ENCODE measurements at places on chromosomes 16 and 17.

DNA sequence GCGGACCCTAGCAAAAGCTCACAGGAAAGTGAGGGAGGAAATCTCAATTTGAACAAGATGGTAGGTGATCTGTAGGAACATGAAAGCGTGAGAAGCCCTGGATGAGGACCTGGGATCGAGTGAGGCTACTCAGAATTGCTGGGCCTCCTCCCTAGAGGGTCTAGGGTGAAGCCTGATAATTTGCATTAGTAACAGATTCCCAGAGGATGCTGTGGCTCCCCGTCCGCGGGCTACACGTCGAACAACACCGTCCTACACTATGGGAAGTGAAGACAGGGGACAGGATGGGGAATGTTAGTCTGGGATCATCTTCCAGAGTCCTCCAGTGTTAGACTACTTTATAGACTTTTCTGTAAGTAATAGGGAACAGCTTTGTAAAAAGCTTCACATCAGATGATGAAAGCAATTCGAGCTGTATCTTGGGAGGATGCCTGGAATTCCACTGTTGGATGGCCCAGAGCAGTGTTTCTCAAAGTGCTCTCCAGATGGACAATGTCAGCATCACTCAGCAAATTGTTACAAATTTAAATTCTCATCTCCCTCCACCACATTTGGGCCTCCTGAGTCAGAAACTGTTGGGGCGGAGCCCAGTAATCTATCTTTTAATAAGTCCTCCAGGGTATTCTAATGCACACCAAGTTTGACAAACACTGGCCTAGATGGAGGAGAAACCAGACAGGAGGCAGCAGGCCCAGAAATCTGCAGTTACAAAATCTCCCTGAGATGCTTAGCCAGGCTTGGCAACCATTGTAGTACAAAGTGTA lies 6.5 kb downstream of the FNDC8 start:
- no peaks in the 10 kb centered on the region for H3K4me1 ChIP-seq
- H3K36me3 ChIP-seq = peaks cover 11% of the 10 kb centered on the region

DNA sequence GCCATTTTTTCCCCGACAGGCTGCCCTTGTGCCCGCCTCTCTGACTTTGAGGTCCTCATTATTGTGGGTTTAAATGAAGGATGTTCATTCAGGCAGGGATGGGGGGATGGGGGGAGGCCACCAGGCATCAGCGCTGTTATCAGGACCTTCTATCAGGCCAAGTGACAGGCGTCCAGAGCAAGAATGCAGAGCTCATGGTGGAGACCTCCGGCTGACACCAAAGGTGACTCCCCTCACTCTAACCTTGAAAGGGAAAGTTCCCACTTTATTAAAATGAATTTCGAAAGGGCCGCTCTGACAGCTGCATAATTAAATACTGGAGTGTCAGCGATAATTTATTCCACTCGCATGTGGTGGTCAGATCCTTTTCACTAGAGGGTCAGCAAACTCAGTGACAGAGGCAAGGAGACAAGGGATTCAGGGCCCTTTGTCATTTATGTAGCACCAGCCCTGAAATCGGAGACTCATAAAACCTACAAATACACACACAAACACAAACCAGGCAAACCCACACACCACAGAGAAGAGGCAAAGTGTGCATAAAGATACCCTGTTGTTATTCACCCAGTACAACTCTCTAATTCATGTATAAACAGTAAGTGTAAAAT lies 436.0 kb downstream of the MAF start:
- no peak for DNase-seq
- peaks cover 6% of the 10 kb centered on the region for H3K4me1 ChIP-seq
- no peaks in the 10 kb centered on the region for H3K36me3 ChIP-seq
- no peaks in the 10 kb centered on the region for H3K27me3 ChIP-seq
- no peak overlapping the region for H3K27ac ChIP-seq
- H3K4me3 ChIP-seq = no peak overlapping the region

- no peaks in the 10 kb centered on the region for H3K4me1 ChIP-seq
- DNase-seq = no peak
- H3K36me3 ChIP-seq = no peaks in the 10 kb centered on the region
Observed at GRCh38 chr16:68309799-68310198, 947 bp downstream of the SLC7A6OS start.

DNA sequence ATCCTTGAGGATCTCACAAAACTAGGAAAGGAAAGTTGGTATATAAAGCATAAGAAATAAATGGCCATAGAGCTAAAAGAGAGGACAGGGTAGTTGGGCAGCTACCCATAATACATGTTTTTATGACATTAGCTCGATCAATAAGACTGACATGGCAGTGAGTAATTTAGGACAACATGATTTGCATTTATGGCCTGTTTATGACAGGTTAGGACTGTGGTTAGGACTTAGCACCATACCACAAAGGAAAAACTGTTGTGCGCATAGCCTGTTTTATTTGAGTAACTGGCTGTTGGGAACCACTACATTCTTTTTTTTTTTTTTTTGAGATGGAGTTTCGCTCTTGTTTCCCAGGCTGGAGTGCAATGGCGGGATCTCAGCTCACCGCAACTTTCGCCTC lies 18.0 kb upstream of the TRIM37 start:
- no peak overlapping the region for H3K4me3 ChIP-seq
- H3K27ac ChIP-seq = no peak overlapping the region

DNA sequence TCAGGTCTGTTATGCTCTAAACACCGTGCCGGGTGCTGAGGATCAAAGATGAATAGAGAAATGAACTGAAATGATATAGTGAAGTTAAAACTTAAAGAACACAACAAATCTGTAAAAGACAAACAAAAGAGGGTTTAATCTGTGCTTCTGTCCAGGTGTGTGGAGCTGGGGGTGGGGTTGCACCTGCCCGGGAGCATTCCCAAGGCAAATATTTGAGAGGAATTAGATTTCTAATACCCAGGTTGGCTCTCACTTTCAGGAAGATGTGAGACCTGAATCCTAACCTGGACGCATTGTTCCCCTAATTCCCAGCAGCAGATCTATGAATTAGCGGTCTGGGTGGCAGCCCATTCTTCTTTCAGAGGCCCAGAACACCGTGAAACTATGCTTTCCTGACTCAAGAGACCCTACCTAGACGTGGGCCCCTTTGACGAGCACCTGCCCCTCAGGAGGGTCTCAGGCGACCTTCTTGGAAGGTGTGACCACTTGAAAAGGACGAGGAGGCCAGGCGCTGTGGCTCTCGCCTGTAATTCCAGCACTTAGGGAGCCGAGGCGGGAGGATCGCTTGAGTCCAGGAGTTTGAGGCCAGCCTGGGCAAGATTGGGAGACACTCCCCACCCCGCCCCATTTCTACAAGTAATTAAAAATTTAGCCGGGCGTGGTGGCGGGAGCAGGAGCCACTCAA lies 677 bp upstream of the RANGRF start:
- H3K27ac ChIP-seq = no peak overlapping the region
- peaks cover 4% of the 10 kb centered on the region for H3K4me1 ChIP-seq
- no peaks in the 10 kb centered on the region for H3K27me3 ChIP-seq
- H3K4me3 ChIP-seq = peak overlapping the region; percentile 24

DNA sequence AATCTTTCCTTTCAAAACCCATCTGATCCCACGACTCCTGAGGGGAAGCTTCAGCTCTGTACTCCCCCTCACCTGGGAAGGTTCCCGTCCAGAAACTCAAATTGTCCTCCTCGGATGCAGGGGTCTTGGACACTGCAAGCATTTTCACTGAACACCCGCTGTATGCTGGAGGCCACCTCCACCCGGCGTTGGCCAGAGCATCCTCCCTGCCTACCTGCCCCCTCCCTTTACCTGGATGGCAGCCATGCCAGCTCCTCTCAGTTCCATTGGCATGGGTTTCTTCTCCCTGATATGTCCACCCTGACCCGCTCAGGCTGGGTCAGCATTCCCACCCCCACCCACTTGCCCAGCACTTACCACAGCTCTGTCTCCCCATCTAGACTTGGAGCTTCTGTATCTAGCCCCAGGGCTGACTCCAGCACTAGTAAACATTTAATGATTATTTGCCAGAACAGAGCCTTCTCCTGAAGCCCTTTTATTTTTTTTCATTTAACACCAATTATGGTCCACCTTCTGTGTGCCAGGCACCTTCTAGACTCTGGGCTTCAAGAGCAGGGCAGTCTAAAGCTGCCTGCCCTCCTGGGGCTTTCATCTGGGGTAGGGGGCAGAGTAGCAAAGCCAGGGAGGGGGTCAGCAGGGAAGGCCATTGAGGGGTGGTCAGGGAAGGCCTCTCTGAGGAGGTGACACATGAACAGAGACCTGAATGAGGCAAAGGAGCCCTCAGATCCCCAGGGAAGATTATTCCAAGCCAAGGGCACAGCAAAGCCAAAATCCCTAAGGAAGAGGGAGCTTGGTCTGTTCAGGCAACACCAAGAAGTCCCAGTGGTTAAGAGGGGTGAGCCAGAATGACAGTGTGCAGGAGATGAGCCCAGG lies 8.9 kb upstream of the KRT19 start:
- H3K36me3 ChIP-seq = no peaks in the 10 kb centered on the region
- H3K27me3 ChIP-seq = no peaks in the 10 kb centered on the region
- no peak for DNase-seq
- no peak overlapping the region for H3K27ac ChIP-seq

GRCh38 chr17:47687748-47688147 lies 6.2 kb upstream of the TBKBP1 start:
- H3K27ac ChIP-seq = peak overlapping the region; percentile 3
- peak; percentile 83 for DNase-seq
- H3K4me3 ChIP-seq = no peak overlapping the region

GRCh38 chr16:76614269-76614668 lies 337.1 kb downstream of the CNTNAP4 start:
- no peak overlapping the region for H3K27ac ChIP-seq
- H3K4me1 ChIP-seq = no peaks in the 10 kb centered on the region
- H3K4me3 ChIP-seq = no peak overlapping the region
- no peaks in the 10 kb centered on the region for H3K36me3 ChIP-seq
- DNase-seq = no peak

DNA sequence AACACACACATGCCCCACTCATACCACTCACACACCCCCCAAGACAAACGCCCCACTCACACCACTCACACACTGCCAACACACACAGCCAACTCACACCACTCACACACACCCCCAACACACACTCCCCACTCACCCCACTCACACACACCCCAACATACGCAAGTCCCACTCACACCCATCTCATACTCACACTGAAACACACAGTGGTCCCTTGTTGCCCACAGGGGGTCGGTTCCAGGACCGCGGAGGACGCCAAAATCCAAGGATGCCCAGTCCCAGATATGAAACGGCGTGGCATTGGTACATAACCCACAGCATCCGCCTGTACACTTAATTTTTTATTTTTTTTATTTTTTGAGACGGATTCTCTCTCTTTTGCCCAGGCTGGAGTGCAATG lies 20.9 kb downstream of the RNF213 start:
- H3K27me3 ChIP-seq = no peaks in the 10 kb centered on the region
- no peaks in the 10 kb centered on the region for H3K4me1 ChIP-seq
- no peak overlapping the region for H3K27ac ChIP-seq
- H3K36me3 ChIP-seq = no peaks in the 10 kb centered on the region
- no peak for DNase-seq

DNA sequence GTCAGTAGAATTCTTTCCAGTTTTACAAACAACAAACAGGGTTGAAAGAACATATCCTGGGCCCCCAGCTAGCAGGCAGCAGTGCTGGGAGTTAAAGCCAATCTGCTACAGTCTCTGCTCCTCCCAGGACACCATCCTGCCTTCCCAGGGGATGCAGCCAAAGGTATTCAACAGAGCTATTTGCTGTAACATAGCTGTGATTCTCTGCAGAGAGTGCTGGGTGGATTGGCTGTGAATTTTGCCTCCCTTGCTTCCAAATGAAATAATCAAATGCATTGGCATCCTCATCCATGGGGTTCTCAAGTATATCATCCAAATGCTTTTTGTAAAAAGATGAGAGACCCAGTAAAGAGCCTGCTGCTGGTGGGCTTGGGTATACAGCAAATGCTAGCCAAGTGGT lies 124.3 kb downstream of the NPIPB5 start:
- no peaks in the 10 kb centered on the region for H3K36me3 ChIP-seq
- peak overlapping the region; percentile 3 for H3K27ac ChIP-seq
- H3K4me3 ChIP-seq = no peak overlapping the region
- no peaks in the 10 kb centered on the region for H3K27me3 ChIP-seq
- peak; percentile 69 for DNase-seq

All from mesendoderm (in vitro differentiated cells).